ENCODE measurements at places on chromosomes 1 and 21.

DNA sequence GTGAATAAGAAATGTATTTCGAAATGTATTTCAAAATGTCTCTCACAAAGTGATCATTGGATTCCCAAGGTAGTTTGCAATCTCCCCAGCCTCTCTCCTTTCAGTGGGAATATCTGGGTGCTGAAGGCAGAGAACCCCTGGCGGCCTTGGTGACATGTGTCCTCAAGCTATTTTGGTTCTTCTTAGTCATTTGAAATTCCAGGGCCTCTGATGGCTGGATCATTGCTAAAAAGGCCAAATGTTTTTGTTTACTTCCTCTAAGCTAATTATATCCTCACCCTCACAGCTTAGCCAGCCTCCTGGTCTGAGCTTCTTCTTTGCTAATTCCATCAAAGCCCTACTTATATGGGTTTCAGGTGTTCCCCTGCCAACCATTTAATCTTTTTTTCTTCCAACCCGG lies 71.2 kb downstream of the LRRC40 start:
- no peak for DNase-seq

DNA sequence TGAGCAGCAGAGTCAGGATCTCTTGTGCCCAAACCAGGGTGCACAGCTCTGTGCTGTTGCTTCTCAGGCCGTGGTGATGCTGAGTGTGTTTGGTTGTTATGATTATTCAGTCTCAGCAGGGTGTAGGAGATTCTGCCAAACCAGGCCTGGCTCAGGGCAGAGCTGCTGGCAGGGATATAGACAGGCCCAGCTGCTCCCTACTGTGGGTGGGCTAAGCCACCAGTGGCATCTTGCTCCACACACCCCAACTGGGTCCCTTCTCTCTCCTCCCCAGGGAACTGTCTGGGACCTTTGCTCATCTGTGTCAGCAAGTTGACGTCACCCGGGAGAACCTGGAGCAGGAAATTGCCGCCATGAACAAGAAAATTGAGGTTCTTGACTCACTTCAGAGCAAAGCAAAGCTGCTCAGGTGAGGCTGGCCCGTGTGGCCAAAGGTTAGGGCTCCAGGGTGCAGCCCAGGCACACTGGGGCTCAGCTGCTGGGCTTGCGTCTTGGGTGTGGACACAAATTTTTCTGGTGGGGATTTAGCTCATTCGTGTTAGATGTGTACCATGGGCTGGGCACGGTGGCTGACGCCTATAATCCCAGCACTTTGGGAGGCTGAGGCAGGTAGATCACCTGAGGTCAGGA lies 9.9 kb upstream of the MIIP start:
- no peak for DNase-seq

GRCh38 chr1:24930260-24931145 lies at the start of gene RUNX3:
Gene RUNX3, minus strand, starts transcription at chr1:24930276. Its CDS starts 408 bp downstream, at chr1:24929868.
- no peak for DNase-seq

DNA sequence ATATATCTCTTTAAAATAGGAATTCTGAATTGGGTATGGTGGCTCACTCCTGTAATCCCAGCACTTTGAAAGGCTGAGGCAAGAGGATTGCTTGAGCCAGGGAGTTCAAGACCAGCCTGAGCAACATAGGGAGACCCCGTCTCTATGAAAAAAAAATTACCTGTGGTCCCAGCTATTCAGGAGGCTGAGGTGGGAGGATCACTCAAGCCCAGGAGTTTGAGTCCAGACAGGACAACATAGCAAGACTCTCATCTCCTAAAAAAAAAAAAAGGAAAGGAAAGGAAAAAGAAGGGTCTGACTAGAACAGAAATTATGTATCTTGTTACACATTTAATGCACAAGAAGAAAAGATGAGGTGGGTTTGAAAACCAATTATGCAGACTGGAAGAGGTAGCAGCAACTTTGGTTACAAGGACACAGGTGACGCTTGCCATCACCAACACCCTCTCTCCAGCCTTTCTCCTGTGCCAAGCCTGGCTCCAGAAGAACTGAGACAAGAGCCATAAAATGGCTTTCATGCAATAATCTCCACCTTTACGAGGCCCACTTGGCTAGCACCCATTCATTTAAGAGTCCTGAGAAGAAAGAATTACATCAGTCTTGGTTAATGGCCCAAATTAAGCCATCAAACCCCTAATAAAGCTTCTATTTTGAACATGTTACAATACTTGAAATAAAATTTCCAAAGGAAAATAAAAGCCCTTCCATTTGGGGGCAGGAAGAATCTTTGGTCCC lies 4.8 kb upstream of the SELENBP1 start:
- DNase-seq: no peak

- DNase-seq: peak; percentile 31
Observed at GRCh38 chr1:24805534-24806301, 60.5 kb downstream of the CLIC4 start.

GRCh38 chr1:164983023-164983650 lies 373.4 kb downstream of the LMX1A start:
- no peak for DNase-seq

- no peak for DNase-seq
Observed at GRCh38 chr21:31371715-31372470, 27.8 kb upstream of the TIAM1 start.

DNA sequence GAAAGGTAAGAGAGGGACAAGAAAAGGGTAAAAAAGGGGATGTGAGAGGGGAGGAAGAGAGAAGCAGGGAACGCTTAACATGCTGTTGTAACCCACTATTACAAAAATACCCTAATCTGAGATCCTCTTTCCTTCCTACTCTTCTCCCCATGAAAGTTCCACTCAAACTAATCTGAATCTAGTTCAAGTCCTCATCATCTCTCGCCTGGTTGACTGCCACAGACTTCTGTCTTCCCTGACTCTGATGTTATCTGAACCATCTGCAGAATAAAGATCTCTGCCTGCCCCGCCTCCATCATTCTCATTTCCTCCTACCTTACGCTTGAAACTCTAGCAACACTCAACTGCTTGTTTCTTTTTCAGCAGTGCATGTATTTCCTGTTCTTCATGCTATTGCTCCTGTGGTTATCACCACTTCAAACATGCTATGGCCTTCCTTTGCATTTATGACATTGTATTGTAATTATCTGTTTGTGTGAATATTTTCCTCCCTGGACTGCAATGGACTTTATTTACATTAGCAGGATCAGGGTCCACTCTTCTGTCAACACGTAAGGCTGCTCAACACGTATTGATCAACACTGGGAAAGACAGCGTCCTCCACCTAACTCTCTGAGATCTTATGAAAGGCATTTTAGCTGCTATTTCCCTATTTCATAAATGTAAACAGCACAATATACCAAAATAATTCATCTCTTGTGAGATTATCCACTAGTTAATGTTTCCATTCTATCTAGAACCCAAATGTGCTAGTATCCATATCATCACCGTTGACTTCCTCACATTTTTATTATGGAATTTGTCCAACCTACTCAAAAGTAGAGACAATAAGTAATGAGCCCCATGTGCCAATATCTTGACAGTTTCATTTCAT lies 215.5 kb upstream of the USP25 start:
- no peak for DNase-seq

- DNase-seq: no peak
Observed at GRCh38 chr21:28334407-28334806, 658.3 kb downstream of the LTN1 start.

GRCh38 chr1:76279101-76279748 lies 204.7 kb downstream of the ST6GALNAC3 start:
- DNase-seq: no peak

DNA sequence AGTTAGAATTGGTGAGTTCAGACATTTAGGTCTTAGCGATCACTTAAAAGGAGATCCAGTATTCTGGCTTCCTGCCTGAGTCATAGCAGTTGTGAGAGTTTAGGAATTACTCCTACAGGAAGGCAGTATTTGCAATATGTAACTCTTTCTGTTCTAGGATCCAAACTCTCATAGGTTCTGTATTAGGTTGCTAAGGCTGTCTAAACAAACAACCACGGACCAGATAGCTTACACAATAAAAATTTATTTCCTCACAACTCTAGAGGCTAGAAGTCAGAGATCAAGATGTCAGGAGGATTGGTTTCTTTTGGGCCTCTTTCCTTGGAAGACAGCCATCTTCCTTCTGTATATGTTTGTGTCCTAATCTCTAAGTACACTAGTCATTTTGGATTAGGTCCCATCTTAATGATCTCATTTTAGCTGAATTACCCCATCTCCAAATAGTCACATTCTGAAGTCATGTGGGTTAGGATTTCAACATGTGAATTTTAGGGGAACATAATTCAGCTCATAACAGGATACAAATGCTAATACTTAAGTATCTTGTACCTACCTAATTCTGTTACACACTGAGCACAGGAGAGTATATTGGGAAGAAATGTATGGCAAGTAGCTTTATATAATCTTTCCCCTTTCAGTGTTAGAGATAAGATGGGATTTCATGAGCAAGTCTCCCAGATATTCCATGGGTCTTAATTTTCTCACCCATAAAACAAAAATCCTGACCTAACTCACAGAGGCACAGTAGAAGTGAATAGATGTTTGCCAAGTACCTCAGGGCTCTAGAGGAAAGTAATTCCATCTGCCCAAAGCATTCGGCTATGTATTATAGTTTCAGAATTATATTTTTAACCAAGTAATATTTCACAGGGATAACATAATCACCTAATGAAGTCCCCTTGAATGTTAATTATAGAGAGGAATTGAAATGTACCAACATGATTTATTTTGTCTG lies 144.4 kb downstream of the PTBP2 start:
- peak; percentile 67 for DNase-seq

- no peak for DNase-seq
Observed at GRCh38 chr1:228144993-228145343, 4.8 kb upstream of the GJC2 start.

DNA sequence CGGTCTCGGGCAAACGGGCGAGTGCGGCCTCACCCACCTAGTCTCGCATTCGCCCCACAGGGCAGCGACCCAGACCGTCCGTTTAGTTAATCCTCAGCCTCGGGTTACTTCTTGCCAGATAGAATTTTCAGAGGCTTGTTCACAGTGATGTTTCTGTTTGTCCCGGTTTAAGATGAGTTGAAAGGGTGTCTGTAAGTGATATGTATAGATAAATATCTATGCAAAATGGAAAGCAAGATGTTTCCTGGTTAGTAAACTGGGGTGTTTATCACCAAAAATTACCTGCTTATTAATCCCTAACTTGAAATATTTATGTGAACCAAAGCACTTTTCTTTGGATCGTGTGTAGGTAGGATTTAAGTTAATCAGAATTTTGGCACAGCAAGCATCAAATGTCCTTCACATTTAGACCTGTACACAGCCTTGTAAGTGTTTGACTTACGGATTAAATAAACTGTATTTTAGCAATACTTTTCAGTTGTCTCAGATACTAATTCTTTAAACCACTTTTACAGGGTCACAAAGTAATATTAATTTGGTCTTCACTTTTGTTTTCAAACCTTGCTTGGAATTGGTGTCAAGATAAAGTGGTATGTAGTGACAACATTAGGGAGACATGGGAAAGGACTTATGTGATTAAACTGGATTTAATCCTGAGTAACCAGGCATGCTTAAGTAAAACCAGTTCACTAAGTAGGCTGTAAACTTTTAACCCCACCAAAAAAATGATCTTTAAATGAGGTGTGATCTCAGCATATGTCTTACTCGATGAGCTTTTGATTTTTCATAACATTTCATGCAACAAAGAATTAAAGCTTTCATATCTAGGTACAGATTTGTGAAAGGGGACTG lies 914 bp downstream of the ZNF326 start:
- DNase-seq: no peak

DNA sequence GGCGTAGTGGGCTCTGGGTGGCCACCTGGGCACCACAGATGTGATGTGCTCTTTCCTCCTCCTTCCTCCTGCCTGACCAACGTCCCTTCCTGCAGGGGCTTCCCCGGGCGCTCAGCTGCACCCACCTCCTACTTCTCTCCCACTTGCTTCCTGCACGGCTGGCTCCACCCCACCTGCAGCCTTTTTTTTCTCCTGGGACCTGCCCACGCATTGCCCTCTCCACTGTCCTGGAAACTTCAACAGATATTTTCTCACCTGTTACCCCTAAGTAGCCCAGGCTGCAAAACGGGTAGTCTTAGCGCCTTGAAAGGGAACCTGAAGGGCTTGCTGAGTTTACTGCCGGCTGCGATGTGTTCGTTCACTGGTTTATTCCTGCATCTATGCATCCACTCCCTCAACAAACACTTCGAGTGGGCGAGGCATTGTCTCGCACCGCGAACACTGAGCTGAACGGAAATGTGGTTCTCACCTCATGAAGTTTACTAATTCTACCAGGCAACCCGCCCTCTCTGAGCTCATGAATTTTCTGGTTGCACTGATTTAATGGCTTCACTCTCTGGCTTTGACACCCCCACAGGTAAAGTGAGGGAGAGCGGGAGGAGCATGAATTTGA lies 23.6 kb downstream of the ZBTB18 start:
- DNase-seq: no peak

GRCh38 chr1:153490272-153491051 lies 30.0 kb upstream of the S100A7 start:
- no peak for DNase-seq

DNA sequence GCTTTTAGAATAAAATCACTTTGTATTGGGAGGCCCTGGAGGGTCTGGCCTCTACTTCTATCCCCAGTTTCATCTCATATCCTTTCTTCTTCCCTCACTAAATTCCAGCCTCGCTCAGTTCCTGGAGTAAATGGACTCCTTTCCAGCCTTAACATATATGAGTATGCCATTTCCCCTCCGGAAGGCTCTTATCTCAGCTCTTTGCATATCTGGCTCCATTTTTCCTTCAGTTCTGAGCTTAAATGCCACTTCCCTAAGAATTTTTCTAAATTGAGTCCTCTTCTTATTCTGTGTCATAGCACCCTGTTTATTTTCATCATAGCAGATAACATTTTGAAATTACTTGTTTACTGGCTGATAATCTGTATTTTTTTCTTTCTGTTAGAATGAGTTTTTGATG lies 20.2 kb upstream of the DUSP10 start:
- no peak for DNase-seq

DNA sequence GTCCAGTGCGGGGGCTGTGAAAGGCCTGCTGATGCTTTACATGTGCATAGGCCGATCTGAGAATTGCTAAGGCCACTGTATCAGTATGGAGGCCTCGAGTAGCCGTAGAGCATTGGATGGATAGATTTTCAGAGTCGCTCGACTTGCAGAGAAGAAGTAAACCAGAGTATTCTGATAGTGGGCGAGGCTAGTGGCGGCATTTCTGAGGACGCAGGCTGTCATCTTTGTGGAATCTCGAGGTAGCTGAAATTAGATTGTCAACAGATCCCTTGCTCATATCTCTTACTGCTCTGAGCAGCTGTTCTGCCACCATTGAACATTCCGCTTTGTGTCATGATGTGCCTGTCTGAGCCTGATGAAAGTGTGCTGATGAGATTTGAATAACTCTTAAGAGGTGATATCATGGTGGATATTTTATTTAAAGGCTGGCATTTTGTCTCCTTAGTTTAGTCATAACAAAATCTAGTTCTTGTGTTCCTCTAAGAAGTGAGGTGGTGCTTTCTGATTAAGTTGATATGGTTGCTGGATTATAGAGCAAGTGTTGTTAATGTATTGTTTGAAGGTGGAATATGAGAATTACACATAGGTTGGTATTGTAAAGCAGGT lies 1.5 kb downstream of the KIF1B start:
- DNase-seq: peak; percentile 39

GRCh38 chr1:178973652-178974101 lies 52.0 kb upstream of the FAM20B start:
- no peak for DNase-seq

DNA sequence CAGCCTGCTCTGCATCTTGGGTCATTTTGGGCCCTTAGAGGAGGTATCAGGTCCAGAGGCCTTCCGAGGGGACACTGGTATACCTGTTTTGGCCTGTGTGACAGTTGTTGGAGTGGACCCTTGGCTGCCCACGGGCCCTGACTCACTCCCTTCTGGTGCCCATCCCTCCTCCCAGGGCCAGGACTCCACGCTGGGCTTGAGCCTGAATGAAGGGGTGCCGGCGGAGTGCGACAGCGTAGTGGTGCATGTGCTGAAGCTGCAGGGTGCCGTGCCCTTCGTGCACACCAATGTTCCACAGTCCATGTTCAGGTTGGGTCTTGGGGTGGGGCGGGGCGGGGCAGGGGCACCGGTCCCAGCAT lies 11.1 kb downstream of the FAAH start:
- no peak for DNase-seq

Measured in HS-27A (cell line).